ENCODE measurements at places on chromosomes 4 and X.

- no peak for DNase-seq
These were observed 2.4 kb downstream of the LONRF3 start for GRCh38 chrX:118976599-118977340.

- no peak for DNase-seq
These were observed 249.1 kb upstream of the DIAPH2 start for GRCh38 chrX:96435378-96436035.

- no peak for DNase-seq
These were observed 45.7 kb upstream of the INTU start for GRCh38 chr4:127586922-127587571.

DNA sequence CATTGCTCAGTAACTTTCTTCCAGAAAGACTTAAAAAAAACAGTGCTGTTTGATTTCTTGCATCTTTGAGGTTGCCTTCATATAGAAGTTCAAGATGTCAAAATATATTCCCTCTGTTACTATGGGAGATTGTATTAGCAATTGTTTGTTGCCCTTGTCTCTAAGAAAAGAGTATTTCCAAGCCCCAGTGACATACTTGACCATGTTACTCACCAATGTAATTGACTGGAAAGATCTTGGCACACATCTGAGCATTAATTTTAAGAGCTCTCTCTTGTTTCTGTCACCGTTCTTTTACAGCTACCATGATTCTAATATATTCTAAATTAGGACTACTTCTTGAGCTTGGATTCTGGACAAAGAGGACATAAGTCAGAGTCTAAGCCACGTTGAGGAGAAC lies 902.7 kb upstream of the EPHA5 start:
- no peak for DNase-seq

DNA sequence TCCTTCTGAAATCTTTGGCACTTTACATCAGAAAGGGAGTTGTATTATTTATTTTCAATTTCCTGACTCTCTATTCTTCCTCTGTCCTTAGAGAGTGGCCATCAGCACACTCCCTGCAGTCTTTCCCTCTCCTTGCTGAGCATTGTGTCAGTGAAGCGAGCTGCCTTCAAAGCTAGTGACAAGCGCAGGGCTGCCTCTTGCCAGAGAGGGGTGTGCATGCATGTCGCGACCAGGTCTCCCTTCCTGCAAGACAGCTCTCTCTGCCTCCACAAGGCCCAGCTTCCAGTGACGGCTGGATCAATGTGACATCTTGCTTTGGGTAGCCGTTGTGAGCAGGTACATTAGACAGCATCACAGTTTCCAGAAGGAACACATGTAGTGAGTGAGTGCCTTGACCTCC lies 810.9 kb upstream of the TENM3 start:
- no peak for DNase-seq

GRCh38 chr4:21869978-21870745 lies 78.4 kb downstream of the KCNIP4 start:
- DNase-seq, result no peak

DNA sequence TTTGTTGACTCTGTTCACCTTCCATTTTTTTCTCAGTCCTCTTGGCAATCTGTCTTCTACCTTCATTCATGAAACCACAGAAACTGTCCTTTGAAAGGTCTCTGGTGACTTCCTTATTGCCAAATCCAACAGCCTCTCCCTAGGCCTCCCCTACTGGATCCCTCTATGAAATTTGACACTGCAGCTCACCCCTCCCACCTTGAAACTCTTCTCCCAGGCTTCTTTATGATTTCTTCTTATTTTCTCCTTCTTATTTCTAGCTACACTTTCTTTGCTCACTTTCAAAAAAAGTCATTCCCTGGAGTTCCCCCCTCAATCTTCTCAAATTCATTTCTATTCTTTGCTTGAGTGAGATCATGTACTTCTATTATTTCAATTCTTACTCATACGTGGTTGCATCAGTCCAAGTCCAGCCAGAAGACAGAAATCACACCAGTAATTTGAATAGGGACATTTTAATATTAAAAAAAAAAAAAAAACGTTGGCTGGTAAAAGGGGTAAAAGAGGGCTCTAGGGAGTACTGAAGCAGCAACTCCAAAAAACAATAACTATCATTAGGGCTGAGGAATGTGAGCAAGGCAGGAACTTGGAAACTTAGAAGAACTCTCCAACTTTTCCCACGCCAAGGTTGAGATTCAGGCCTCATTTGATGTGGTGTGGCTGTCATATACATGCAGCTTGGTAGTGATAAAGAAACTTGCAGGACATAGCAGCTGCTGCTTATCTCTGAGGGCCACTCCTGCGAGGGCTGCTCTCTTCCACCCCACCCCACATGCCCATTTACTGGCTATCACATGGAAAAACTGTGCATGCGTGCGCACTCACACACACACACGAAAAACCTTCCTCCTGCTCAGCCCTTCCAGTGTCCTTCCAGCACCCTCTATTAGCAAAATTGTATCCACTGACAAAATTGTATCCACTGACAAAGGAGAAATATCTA lies 169.8 kb upstream of the GALNT7 start:
- no peak for DNase-seq

GRCh38 chr4:4864443-4864939 lies 5.0 kb downstream of the MSX1 start:
- DNase-seq, result no peak

GRCh38 chrX:79477691-79478090 lies 110.6 kb upstream of the ITM2A start:
- no peak for DNase-seq

- DNase-seq, result no peak
These were observed 7.5 kb downstream of the CCKAR start for GRCh38 chr4:26482508-26483462.

- no peak for DNase-seq
These were observed 219.5 kb downstream of the SPCS3 start for GRCh38 chr4:176539091-176539784.

DNA sequence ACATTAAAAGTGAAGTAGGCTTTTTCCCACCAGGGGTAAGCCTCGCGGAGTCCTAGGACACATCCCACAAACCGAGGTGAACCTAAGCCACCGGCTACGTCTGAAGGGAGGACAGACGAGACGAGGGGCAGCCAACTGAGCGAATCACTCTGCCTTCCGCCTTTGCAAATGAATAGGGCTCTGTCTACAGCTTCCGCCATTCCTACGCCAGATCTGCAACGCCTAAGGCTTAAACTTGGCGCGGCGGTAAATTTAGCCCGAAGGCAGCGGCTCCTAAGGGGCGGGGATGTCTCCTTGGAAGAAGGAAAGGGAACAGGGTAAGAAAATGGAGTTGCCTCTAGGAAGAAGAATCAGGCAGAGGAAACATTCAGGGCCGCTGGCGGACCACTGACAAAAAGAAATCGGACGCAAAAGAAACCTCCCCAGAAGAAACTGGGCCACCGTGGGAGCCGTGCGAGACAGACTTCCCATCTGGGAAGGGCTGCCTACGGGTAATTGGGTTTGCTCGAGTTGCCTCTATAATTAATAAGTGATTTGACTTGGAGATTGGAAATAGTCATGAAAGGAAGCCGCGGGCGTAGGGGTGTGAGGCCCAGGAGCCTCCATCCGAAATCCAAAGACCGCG lies 90.5 kb downstream of the BCOR start:
- no peak for DNase-seq

DNA sequence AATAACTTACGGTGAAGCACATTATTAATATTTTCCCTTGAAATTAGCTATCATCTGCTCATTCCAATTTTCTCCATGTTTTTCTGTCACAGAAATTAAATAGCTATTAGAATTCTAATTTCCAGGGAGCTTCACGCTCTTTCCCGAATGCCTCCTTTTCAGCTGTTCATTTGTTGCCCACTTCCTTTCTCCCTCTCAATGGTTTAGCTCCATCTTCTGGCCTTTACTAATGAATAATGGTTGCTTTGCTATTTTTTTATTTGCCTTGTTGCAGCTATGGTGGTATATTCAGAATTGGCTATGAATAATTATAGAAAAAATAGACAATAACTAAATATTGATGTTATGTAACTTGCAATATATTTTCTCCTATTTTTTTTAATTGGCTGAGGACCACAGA lies 70.5 kb downstream of the GRIA2 start:
- DNase-seq, result no peak

DNA sequence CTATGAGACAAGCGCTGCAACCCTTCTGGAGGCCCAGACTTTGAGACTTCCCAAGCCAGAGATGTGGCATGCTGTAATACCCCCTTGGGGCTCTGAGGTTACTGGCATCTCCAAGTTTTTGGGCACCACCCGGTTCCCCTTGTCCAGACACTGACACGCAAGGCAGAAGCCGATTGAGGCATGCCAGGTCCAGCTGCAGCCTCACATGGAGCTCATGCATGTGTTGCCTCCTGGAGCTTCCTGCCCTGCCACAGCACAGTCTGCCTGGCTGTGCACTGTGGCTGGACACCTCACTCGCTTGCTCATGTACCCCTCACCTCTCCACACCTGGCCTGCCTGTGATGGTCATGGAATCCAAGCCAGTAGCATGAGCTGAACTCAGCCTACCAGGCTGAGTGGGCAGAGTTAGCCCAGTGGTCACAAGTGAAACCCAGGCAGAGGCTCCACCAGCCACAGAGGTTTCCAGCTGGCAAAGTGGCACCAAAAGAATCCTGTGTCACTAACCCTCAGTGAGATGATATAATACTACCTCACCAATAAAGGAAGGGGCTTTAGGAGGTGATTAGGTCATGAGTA lies 789.2 kb upstream of the INTU start:
- no peak for DNase-seq

- no peak for DNase-seq
These were observed 34.2 kb downstream of the FAT1 start for GRCh38 chr4:186689476-186689875.

- DNase-seq, result no peak
These were observed 11.0 kb downstream of the LNX1 start for GRCh38 chr4:53580274-53580673.

DNA sequence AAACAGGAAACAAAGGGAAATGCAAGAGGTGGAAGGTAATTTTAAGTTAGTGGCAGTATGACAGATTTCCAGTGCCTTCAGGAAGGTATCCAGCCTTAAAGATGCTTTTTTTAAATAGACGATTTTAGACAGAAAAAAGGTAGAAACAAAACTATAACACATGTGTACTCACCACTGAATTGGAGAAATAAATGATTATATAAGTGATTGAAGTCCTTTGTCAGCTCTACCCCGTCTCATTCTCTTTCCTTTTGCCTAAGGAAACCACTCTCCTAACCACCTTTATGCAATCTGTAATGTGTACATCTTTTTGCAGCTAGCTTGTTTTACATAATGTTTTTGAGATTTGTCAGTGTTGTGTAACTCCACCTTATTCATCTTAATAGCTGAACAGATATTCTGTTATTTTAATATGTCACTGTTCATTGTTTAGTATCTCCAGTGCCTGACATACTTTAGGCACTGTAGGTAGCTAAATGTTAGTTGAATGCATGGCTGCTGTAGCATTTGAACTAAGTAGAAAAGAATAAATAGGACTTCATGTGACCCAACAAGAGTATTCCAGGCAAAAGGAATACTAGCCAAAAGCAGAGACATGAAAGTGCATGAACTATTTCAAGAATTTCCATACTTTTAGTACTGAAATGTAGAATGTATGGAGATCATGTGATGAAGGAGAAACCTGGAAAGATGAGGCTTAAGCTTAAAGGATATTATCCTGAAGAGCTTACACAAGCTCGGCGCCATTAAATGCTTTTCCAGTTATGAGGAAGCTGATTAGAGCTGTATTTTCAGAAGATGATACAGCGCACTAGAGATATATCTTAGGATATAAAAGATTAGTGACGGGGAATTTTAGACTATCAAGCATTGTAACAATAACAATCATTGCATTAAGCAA lies 865 bp downstream of the FAM200B start:
- DNase-seq, result no peak

- DNase-seq, result no peak
These were observed 87.3 kb downstream of the PRSS12 start for GRCh38 chr4:118265312-118266144.

DNA sequence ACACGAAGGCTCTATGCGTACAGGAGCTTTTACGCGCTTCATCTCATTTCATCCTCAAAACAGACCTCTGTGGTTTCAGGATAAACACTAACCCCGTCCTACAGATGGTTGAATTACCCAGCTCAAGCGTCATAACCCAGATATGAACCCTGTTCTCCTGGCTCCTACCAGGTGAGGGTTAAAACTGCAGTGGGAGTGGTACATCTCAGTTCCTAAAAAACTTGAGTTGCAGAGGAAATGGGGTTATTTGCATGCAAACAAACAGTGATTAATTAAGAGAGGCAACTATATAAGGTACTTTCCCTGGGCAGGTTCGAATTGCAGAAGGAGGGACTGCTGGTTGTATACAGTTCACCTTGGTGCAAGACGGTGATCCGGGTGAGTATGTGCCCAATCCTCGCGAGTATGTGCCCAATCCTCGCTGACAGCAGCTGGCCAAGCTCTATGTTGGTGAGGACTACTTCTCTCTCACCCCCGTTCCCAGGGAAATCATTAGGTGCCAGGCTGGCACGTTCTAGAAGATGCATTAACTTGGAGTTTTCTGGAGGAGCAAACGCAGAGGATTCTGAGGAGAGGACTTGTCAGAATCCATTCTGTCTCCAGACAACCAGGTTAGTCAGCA lies 72.6 kb downstream of the FHDC1 start:
- no peak for DNase-seq

DNA sequence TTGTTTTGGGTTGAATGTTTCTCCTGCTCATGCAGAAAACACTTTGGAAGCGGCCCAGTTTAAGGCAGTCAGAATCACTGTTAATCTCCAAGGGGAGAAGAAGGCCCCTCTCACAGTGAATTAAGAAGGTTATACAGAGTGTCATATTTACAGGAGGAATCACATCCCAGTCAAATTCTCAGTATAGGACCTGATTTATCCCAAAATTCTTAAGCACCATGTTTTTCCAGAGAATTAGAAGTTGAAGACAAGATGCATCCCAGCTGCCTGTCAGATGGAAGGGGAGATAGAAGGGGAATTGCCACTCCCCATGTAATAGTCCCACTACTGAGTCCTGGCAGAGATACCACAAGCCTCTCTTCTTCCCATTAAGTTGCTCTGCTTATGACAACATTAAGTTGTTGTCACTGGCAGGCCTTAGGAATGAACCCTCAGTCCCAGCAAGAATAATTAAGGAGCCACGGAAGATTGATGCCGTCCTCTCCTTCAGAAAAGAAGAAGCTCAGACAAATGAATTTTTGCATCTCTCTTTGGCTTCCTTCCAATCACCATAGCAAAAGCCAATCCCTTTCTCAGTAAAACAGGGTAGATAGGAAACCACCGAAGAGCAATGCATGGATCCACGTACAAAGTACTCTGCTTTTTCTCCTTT lies 138.4 kb downstream of the LDB2 start:
- no peak for DNase-seq

DNA sequence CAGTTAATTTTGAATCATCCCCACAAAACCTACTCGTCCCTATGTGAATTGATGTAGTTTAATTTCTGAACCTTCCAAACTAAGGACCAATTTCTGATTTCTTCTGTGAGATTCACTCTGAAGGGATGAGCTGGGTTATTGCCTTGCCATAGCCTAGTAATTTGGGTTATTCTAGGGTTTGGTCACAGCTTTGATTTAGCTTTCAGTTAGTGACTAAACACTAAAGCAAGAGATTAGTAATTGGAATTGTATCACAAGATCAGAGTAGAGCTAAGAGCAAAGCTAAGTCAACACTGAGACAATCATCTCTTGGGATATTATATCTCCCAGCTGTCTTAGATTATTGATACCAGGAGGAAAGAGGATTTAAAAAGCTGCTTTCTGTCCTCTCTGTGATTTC lies 588.0 kb downstream of the CCSER1 start:
- no peak for DNase-seq

All from stimulated activated CD4-positive, alpha-beta T cell treated with anti-CD3 and anti-CD28 coated beads, Interleukin-15, amount 100 ng/mL, for 48 hours (primary cell).